ENCODE measurements at places on chromosomes 13 and 19.

DNA sequence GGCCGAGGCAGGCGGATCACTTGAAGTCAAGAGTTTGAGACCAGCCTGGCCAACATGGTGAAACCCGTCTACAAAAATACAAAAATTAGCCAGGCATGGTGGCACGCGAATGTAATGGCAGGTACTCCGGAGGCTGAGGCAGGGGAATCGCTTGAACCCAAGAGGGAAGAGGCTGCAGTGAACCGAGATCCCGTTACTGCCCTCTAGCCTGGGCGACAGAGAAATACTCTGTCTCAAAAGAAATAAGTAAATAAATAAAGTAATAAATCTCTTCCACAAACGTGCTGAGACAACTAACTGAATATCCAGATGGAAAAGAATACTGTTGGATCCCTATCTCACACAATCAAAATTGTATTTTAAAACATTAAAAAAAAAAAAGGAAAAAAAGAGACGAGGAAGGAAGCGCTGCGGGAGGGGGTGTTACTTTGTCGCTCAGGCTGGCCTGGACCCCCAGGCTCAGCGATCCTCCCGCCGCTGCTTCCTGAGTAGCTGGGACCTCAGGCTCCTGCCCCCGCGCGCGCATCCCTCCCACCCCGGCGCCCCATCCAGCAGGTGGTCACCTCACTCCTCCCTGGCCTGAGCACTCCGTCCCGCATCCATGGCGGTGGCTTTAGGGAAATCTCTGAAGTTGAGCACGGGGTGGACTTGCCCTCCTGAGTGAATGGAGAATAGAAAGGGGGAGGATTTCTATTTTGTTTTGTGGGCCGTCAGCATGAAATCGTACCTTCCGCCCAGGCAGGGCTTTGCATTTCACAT lies 628 bp upstream of the ZNF813 start:
- DNase-seq = no peak

DNA sequence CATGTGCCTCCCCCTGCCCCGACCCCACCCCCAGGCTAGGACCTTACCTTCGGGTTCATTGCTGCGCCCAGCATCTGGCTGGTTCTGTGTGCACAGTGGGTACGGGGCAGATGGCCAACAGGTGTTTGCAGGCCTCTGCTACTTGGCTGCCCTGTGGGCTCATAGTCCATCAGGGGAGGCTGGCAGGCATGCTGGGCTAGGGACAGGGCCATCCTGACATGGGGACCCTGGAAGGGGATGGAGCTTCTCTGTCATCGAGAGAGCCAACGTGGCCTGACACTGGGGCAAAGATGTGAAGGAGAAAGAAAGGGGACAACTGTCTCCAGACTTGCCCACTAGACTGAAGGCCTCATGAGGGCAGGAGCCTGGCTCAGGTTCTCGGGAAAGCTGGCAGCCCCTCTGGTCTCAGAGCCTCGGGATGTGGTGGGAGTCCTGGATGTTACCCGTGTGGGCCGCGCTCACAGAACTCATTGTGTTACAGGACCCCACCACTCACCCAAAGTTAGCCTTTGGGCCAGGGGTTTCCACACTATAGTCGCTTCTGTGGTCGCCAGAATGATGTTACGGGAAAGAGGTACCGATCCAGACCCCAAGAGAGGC lies 4.7 kb downstream of the ZNF536 start:
- no peak for DNase-seq

GRCh38 chr13:34401696-34402095 lies 540.4 kb upstream of the NBEA start:
- DNase-seq = no peak

DNA sequence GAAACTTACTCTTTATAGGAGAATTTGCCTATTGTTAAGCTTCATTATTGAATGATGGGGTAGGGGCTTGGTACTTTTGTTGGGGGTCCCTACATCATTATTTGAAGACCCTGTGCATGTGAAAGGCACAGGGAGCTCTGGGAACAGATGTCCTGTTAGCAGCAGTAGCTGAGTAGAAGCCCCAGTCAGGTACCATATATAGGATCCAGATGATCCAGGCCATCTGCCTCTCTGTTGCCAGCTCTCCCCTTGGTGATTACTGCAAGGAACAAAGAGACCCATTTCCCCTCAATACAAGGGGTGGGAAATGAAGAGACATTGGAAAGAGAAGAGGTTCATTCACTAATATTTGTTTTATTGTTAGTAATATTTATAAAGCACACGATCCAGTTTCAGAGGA lies 4.4 kb upstream of the MTMR6 start:
- DNase-seq = no peak

DNA sequence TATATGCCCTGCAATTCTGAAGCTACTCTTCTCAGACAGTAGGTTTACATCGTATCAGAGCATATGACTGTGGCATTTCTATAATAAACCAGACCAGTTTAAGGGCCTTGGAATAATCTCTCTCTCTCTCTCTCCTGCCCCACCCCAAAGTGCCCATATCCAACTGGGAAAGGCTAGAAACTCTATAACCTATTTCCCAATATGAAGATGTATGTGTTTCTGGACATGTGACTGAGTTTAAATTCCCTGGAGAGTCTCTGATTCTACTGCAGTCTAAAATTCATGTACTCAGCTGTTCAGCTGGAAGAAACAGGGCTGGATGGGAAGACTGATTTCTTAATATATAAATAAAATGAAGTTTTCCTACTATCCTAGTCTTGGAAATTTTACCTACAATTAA lies 91.9 kb upstream of the MBNL2 start:
- no peak for DNase-seq
